Esophagus squamous epithelium (tissue), 5 donors: ENCODE measurements at places on chromosomes 11 and 22.

GRCh38 chr22:22687638-22688500, 43.5 kb downstream of the GGTLC2 start:
- no peak for DNase-seq

DNA sequence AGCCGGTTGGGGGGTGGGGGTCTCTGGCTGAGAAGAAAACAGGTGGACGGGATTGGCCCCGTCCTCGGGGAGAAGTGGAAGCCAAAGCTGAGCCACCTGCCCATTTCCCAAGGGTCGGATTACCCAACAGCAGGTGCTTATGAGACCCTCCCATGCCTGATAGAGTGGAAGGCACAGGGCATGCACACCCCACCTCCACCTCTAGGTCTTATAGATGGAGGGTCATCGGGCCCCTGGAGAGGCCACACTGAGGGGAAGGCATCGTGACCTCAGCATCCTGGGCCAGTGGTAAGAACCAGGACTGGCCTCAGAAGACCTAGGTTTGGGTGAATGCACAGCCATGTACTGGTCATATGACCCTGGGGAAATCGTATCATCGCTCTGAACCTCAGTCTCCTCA, 85.9 kb downstream of the BUD13 start:
- no peak for DNase-seq

- DNase-seq = no peak
Observed at GRCh38 chr11:116596346-116597260, 176.2 kb downstream of the BUD13 start.

DNA sequence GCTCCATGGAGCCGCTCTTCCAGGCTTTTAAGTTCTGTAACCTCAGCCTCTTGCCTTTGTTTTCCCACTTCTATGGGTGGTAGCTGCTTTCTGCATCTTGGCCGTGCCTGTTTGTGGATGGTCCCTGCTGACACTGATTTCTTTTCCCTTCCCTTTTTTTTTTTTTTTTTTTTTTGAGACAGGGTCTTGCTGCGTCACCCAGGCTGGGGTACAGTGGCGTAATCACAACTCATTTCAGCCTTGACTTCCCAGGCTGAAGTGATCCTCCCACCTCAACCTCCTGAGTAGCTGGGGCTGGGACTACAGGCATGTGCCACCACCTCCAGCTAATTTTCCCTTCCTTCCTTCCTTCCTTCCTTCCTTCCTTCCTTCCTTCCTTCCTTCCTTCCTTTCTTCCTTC, 57.7 kb upstream of the EP300 start:
- DNase-seq = no peak

DNA sequence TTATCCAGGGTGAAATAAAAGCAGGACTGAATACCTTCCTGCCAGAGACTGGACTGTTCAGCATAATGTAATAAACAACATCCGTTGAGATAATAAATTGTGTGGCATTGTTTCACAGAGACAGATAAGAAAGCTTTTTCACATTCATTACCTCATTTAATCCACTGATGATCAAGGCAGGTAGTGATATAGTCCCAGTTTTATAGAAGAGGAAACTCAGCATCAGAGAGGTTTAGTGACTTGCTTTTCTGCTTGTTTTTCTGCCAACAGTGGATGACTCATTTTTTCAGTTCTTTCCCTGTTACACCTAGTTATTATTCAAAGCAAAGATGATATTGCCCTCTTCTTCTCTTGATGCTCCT, 4.0 kb downstream of the MYO18B start:
- no peak for DNase-seq

DNA sequence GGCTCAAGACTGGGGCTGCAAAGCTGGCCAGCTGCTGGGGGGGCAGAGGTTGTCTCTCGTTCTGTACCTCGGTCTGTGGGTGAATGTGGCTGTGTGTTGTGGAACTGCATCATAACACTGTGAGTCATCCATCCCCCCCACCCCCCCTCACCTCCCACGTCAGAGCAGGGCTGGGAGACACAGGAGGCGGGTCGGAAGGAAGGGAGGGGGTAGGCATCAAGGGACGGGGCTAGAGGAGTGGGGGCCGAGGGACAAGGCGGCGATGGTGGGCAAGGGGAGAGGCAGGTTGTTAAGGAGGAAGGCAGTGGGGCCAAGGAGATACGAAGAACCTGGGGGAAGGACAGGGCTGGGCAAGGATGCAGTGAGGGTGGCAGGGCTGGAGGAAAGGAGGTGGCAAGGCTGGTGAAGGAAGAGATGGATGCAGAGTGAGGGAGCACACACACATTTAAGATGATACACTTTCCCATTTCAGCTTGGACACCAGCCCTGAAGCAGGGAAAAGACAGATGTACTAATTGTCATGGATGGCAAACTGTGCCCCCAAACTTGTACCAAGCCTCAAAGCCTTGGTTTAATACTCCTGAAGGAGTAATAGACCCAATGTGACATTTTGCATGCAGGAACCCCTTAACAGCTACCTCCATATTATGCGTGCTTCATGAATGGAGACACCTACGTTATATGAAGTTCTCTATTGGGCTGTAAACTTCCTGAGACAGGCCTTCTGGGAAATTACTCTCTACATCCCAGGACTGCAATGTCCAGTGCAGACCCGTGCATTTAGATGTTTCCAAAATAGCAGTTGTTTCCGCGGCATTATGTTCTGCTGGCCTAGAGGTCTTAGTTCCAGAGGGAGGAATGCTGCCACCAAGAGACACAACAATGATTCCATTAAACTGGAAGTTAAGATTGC, at the start of gene YPEL4:
Gene YPEL4, minus strand, starts transcription at position 87 of the 913 bp plus-strand sequence. CDS start 2,805 bp downstream, outside the sequence.
- DNase-seq = no peak

DNA sequence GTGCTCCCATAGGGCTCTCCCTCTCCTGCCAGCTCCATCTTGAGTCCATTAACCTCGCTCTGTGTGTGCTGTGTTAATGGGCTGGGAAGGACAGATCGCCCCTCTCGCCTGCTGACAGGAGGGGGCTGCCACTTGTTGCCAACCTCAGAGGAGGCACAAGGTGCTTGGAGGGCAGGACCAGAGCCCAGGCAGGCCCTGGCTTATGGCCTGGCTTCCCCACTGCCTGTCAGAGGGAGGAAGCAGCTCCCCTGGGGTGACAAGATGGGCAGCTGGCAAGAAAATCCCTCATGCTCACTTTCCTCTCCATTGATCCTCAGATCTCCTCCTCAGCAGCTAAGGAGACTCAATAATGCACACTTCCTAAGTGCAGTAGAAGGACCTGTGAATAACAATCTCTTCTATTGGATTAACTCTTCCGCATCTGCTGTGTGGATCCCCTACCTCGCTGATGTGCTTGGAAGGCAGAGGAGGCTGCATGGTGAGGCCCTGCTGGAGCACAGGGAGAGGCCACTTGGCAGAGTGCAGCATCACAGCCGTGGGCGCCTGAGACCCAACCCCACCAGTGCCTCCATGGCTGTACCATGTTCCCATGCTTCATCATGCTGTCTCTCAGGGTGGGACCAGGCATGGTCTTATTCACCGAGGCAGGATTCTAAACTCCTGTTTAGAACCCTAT, 70.3 kb downstream of the TRIM29 start:
- no peak for DNase-seq

DNA sequence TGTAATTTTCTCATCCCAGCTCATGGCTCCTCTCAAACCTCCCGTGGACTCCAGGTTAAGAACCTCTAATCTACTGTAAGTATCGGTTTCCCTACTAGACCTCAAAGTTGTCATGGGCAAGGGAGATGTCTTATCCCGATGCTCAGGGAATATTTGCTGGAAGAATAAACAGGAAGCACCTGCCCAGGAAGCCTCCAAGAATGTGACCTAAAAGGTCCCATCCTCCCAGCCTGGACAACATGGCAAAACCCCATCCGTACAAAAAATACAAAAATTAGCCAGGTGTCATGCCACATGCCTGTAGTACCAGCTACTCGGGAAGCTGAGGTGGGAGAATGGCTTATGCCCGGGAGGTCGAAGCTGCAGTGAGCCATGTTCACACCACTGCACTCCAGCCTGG, 62.4 kb downstream of the APOL1 start:
- DNase-seq = no peak

- no peak for DNase-seq
Observed at GRCh38 chr22:26367402-26368245, 61.4 kb upstream of the ASPHD2 start.
